Renal cortex interstitium (tissue), 15 donors: ENCODE measurements at places on chromosomes 5 and 9. TPM values are rescaled to one million over a fixed set of nuclear protein-coding genes. Genes with fewer than 3 reads are reported as not detected.

Gene CCL21
- 8.4 TPM for polyA plus RNA-seq

Gene HSPB3
- polyA plus RNA-seq, result 0.13 TPM

Gene PCDHA9
- 0.03 TPM for polyA plus RNA-seq

Gene FABP6
- not detected for polyA plus RNA-seq

Gene PCDHGA11
- polyA plus RNA-seq, result 5.4 TPM

Gene ZNF474
- 0.76 TPM for polyA plus RNA-seq

Gene ADGRD2
- not detected for polyA plus RNA-seq

Gene ANXA1
- 20.6 TPM for polyA plus RNA-seq

Gene AKNA
- polyA plus RNA-seq, result 14.2 TPM

Gene DMRTA1
- polyA plus RNA-seq, result 1.1 TPM

Gene RANBP17
- polyA plus RNA-seq, result 16.2 TPM
